Lung (tissue), 17 donors: ENCODE measurements at places on chromosomes 16 and 17. TPM values are rescaled to one million over a fixed set of nuclear protein-coding genes. Genes with fewer than 3 reads are reported as not detected.

The MT1B gene
- not detected for total RNA-seq

The MRPL45 gene
- 23.4 TPM for total RNA-seq

The KRT15 gene
- total RNA-seq = 20.4 TPM

- no peak for DNase-seq
Observed at GRCh38 chr16:30401768-30402425, 5.5 kb upstream of the ZNF771 start.

DNA sequence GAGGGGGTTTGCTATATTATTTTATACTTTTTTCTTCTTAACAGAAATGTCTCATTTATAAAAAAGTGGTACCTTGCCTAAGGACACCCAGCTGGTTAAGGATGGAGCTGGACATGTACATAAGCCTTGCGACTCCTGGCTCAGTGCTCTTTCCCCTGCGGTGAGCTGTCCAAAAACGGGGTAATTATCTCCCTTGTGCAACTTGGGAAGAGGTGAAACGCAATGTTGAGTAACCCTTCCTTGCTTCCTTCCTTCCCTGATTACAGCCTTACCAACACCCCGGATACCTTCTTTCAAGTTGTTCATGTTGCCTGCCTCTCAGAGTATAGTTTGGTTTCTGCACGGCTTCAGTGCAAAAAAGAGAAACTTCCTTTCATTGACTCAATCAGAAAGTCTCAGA, 94.1 kb upstream of the XYLT1 start:
- no peak for DNase-seq

GRCh38 chr16:46974352-46974751, 878 bp upstream of the DNAJA2 start:
- no peak for DNase-seq

DNA sequence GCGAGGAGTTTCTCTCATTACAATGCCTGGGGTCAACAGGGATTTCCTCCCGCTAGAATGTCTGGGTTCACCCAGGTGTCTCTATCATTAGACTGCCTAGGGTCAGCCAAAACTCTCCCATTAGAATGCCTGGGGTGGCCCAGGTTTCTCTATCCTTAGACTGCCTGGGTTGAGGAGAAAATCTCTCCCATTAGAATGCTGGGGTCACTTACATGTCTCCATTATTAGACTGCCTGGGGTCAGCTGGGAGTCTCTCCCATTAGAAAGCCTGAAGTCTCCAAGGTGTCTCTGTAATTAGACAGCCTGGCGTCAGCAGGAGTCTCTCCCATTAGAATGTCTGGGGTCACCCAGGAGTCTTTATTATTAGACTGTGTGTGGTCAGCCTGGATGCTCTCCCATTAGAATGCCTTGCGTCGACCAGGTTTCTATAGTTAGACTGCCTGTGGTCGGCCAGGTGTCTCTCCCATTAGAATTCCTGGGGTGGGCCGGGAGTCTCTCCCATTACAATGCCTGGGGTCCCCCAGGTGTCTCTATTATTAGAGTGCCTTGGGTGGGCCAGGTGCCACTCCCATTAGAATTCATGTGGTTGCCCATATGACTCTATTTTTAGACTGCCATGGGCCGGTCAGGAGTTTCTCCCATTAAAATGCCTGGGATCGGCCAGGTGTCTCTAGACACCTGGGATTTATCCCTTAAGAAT, 2272.1 kb downstream of the TP53TG3F start:
- DNase-seq = no peak

- peak; percentile 33 for DNase-seq
Observed at GRCh38 chr17:55266051-55266957, 1.5 kb downstream of the HLF start.

- DNase-seq = peak; percentile 98
Observed at GRCh38 chr17:73770115-73770848, 126.0 kb upstream of the SDK2 start.

- peak; percentile 46 for DNase-seq
Observed at GRCh38 chr16:66662445-66663194, 33.9 kb downstream of the CMTM4 start.
